ENCODE measurements at places on chromosomes 1 and 21.

GRCh38 chr21:44647222-44647552, 973 bp downstream of the KRTAP10-11 start:
- DNase-seq = no peak

DNA sequence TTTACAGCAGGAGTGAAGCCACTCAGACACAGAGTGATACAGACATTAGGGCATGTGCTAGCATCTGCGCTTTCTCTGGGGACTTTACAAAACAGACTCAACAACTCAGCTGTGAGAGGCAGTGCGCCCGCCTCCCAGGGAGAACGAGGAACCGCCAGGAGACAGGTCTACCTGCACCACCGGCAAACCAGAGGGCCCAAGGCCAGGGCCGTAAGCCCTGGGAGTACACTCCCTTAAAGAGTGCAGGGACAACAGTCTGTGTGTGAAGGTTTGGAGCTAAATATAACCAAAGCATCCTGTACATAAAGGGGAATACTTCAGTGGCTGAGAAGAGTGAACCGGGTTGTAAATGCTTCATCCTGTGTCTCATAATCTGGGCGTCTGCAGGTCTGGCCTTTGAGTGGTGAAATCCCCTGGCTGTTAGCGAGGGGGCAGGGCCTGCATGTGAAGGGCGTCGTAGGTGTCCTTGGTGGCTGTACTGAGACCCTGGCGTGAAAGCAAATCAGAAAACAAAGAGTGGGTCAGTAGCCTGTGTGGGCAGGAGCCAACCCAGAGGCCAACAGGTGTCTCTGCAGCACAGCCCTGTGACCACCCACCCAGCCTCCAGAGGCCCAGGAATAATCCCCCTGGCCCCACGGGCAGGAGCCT, 86.9 kb downstream of the CD247 start:
- DNase-seq = no peak

DNA sequence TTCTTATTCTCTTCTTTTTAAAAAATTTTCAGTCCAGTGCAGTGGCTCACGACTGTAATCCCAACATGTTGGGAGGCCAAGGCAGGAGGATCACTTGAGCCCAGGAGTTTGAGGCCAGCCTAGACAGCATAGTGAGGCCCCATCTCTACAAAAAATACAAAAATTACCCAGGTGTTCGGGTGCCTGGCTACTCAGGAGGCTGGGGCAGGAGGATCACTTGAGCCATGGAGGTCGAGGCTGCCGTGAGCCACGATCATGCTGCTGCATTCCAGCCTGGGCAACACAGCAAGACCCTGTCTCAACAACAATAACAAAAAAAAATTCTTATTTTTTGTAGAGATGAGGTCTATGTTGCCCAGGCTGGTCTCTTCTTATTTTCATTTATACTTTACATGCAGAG, 7.9 kb downstream of the PLA2G2D start:
- DNase-seq = no peak

DNA sequence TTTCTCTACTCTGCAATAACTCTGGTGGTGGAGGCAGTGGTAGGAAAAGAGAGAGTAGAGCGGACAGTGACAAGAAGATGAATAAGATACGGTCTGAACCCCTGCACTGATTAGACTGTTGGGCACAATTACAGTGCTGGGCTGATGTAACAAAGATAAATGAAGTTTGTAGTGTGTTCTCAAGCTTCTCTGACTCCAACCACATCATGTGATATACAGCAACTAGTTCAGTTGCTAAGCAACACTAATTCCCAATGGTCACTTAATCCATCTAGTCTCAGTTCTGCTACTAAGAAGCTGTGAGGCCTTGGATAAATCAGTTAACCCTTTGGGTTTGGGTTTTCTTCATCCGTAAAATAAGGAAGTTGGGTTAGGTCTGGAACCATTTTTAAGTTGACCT, 17.3 kb downstream of the DDR2 start:
- no peak for DNase-seq

DNA sequence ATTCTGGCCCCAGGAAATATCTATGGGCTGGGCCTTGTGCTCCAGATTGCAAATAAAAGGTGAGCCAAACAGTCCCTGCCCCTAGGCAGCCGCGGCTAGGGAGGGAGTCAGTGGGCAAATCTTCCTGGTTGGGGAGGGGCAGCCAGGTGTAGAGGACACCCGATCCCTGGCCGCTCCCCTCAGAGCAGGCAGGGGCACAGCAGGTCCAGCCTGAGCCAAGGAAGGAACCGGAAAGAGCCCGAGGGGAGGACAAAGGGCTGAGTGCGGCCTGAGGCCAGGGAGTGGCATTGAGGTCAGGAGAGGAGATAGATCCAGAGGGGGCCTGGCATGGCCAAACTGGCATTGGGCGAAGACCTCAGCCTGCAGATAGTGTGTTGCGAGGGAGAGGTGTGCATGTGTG, 36.6 kb upstream of the ARF1 start:
- DNase-seq = no peak

DNA sequence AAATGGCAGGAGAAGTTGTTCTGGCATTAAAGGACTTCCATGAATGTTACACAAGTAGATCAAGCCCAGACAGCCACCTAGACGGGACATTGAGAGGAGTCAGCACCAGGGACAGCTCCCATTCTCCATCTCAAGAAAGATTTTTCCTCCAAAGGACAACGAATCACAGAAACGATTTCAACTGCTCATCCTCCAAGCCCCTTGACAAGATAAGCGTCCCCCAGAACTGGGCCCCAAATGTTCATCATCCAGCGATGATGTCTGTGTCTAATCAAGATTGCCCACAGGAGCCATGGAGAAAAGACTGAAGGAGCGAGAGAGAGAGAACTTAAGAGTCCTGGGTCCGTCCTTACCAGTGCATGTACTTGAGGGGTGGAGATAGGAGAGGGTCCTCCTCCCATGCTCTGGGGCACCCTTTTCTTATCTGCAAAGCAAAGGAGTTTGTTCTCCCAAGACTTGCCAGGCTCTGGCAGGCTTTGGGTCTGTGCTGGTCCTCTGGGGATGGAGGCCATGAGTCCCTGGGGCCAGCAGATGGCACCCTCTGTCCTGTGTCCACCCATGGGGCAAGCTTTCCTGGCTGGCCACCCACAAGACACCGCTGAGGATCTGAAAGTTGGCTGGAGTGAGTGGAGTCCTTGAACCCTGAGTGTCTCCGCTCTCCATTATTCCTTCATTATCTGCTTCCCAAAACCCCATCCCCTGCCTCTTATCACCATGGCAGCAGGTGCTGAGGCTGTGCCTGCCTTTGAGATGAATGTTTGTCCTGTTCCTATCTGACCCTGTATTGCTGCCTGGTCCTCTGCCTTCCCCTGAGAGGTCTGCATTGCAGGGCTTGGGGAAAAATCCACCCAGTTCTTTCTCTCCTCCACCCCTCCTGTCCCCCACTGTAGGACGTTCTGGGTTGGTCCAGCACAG, 164.6 kb downstream of the ACTL8 start:
- no peak for DNase-seq

- no peak for DNase-seq
These were observed 51.0 kb upstream of the RGS8 start for GRCh38 chr1:182735343-182735742.

DNA sequence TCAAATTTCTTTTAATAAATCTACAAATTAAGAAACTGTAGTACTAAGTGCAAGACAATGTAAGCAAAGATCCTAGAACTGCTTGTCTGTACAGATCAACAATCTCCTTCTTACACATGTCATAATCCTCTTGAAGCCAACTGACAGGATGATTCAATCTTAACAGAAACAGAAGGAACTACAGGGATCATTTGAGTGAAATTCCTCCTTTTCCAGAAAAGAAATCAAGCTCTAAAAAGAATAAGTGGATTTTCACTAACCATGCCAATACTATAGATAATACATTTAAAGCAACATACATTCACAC, 53.2 kb downstream of the RAB3GAP2 start:
- DNase-seq = no peak

- DNase-seq = no peak
These were observed 34.8 kb downstream of the CLCA1 start for GRCh38 chr1:86503406-86504136.

GRCh38 chr1:21550866-21551475, 41.7 kb downstream of the ALPL start:
- DNase-seq = no peak

DNA sequence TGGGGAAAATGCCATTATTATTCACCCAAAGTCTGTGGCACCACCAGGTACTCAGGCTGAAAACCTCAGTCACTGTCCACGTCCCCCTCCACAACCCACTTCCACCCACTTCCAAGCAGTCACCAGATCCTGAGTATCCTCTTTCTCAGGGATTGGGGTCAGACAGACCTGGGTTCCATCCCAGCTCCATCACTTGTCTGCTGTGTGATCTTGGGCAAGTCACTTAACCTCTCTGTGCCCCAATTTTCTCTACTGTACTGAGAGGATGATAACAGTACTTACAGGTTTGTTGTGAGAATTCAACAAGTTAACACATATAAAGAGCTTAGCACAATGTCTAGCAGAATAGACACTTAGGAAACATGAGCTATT, 29.7 kb upstream of the FOXO6 start:
- DNase-seq = no peak

DNA sequence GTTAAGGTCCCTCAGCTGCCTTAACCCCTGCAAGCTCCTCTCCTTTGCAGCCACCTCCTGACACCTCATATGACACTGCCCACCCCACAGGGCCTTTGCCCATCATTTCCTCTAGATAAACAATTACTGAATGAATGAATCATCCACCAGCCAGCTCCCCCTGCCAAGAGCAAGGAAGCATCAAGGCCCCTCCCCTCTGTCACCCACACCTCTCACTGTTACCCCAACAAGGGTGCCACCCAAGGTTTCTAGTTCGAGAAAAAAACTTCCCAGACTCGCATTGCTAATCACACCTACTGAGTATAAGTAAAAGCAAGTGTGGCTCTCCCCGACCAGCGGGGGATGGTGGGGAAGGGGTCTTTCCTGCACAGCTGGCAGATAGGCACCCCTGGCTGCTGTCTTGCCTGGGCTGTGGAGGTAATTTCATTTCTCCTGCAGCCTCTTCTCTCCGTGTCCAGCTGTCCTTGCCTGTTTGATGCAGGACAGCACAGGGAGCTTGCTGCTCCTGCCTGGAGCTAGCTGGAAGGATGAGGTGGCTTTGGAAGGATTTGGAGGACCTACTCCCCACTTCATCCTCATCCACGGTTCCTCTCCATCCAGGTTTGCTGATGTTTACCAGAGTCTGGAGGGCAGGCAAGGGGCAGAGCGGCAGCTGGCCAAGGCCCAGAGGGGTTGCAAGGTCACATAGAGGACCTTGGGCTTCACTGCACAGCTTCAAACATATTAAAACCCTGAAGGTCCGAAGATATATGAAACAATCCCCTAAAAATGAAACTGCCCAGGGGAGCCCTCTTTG, 33.1 kb upstream of the LBR start:
- no peak for DNase-seq

DNA sequence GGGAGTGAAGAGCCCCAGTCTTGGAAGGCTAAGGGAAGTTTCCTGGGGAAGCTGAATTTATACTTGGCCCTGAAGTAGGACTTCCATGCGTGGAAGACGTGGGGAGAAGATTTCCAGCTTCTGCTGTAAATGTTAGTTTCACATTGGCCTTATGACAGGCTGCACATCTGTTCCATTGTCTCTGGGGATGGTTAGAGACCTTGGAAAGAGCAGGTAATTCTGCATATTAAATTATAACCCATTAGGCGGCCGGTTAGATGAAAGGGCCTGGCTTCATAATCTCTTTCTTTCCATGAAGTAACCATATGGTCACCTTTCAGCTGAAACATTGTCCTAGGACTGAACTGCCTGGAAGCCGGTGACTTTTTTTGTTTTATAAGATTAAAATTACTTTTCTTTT, 37.5 kb downstream of the DPT start:
- DNase-seq = no peak

DNA sequence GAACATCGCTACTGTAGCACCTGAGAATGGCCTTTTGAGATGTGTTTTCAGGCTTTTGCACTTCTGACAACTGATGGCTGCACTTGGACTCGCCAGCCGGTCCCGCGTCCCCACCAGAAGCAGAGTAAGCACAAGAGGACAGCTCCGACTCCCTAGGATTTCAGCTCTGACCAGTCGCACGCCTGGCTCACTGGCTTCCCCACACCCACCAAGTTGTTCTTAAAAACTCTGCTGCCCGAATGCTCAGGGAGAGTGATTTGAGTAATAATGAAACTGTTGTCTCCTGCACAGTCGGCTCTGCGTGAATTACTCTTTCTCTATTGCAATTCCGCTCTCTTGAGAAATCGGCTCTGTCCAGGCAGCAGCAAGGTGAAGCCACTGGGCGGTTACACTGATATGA, 40.2 kb upstream of the NLRP3 start:
- no peak for DNase-seq

GRCh38 chr1:173562813-173563212, 40.1 kb downstream of the SLC9C2 start:
- DNase-seq = no peak

- no peak for DNase-seq
These were observed 31.2 kb upstream of the COL6A2 start for GRCh38 chr21:46066591-46067331.

DNA sequence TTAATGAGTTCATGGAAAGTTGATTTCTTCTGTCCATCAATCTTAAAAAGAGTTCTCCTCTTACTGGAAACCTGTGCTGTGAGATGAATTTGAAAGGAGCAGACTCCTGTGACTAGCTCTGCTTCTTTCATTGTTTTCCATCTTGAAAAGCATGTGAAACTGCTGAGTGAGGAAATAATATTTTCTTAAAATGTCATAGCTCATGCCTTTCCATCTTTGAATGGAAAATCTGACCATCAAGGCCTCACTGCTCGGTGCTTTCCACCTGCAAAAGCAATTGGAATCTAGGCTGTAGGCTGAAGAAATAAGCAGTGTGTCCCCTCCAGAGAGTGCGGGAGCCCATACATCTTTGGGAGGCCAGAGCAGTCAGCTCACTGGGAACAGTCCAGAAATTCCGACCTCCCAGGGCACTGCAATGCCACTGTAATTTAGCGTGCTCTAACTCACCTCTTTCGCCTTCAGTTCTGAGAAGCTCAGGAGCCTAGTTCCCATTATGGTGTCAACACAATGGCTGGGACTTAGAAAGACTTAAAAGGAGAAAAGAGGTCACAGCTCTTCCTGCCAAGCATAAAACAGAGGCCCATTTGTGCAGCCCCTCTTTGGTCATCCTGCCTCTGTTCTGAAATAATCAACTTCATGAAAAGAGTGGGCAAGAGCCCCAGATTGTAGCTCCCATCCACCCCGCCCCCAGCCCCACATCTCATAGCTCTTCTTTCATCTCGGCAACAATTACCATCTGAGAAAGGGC, 50.4 kb upstream of the F3 start:
- DNase-seq = no peak

- no peak for DNase-seq
These were observed 10.0 kb downstream of the SLC25A24 start for GRCh38 chr1:108190001-108190634.

DNA sequence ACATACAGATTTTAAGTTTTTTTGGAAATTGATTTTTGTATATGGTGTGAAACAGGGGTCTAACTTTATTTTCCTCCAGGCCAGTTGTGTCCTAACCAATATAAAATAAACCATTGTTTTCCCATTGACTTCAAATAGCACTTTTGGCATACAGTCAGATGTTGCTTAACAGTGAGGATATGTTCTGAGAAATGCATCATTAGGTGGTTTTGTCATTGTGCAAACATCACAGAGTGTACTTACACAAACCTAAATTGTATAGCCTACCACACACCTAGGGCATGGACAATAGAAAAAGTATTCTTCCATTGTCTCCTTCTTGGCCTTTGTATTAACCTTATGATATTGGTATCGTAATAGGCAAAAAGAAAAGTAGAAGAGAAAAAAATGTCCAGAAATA, 37.4 kb upstream of the DISP1 start:
- no peak for DNase-seq

- no peak for DNase-seq
These were observed 15.4 kb downstream of the MACO1 start for GRCh38 chr1:25445993-25446538.

Data from esophagus squamous epithelium (tissue), 5 donors.